ENCODE measurements at places on chromosomes 1 and 21.

GRCh38 chr1:165826565-165827267, 698 bp upstream of the UCK2 start:
- no peak for DNase-seq

- no peak for DNase-seq
Observed at GRCh38 chr1:11174261-11174942, 14.8 kb upstream of the ANGPTL7 start.

- no peak for DNase-seq
Observed at GRCh38 chr1:151294742-151295462, 12.8 kb downstream of the ZNF687 start.

- no peak for DNase-seq
Observed at GRCh38 chr1:245031041-245031440, 123.7 kb upstream of the KIF26B start.

DNA sequence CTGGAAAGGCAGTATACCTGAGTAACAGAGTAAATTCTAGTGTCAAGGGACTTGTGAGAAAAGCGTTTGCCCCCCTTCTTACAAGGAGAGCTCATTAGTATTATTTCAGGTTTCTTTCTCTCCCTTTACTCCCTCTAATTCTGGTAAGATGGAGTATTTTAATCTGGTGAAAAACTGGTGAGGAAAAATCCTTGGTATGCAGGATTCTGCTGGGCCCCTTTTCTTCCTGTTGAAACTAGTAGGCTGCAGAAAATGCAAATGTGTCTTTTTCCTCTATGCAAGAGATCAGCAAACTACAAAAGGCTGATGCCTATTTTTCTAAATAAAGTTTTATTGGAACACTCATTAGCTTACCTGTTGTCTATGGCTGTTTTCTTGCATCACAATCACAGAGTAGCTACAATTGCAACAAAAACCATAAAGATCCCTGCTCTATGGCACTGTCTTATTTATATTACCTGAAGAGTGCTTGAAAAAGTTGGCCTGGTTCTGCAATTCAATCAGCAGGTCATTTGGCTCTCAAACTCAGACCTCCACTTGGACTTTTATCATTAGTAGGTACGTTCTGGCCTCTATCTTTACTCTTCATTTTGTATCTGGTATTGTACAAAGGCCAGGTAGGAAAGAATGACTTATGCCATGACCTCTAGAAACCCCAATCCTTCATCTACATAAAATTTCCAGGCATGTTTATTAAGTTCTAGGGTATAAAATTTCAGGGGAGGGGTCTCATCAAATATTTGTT, 109.6 kb downstream of the AKT3 start:
- no peak for DNase-seq

DNA sequence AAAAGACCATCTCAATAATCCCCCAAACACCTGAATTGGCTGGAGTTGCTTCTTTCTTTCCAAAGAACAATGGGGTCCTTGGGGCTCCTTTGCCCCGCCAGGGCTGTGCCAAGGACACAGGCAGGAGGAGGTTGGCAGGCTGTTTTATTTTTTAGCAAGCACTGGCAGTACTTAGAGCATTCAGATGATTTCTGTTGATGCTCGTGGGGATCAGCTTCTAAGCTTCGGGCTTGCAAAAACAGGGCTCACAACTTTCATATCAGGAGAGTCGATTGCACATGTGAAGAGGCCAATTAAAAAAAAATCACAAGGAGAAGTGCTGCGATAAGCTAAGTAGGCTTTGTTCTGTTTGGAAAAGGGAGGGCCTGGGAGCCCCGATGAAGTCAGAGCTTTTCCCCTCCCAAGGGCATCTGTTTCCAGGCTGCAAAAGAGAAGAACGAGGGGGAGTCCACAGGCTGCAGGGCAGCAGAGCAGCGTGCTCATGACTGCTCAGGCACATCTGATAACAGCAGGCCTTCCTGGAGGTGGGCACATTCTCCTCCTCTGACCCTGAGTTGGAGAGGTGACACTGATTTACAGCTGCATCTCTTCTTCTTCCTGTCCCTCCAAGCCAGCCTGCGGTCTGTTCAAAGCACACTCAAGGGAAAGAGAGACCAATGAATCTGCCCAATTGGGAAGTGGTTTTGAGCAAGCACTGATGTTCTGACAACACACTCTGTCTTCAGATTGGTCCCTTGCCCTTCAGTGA, 27.3 kb upstream of the BCAR3 start:
- no peak for DNase-seq

- DNase-seq: no peak
Observed at GRCh38 chr1:76891931-76892622, 24.8 kb downstream of the ST6GALNAC5 start.

DNA sequence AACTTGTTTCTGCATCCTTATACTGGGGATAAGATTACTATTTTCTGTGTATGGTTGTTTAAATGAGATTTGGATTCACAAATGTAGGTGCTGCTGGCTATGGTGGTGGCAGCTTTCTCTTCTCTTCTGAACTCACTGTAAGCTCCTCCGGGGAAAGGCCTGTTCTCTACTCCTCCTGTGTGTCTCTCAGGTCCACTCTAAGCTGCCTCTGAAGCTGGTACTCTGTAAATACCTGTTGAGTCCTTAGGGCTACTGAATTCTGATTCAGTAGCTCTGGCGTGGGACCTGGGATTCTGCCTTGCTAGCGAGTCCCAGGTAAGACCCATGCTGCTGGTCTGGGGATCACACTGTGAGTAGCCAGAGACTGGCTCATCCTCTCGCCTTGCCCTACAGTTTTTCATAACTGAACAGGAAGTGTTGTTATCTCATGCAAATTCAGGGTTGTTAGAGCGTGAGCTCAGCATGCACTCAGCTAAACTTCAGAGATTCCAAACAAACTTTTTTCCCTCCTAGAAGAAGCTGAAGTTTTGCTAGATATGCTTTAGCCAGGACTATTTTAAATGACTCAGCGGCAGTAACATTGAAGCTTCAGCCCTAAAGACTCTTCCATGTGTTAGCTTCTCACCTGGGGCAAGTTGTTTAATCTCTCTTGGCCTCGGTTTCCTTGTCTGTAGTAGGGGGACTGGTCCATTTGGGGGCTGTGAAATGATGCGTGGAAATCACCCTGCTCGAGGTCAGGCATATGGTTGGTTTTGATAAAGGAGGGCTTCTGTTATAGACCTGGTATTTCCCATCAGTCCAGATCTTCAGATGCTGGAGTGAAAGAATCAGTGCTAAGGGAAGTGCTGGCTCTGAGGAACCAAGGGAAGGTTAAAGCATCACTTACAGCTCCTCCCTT, 271.5 kb upstream of the TMEM51 start:
- no peak for DNase-seq

- no peak for DNase-seq
Observed at GRCh38 chr1:68969441-68969840, 472.6 kb upstream of the DEPDC1 start.

- DNase-seq: no peak
Observed at GRCh38 chr1:232029315-232029714, 402.7 kb downstream of the DISC1 start.

DNA sequence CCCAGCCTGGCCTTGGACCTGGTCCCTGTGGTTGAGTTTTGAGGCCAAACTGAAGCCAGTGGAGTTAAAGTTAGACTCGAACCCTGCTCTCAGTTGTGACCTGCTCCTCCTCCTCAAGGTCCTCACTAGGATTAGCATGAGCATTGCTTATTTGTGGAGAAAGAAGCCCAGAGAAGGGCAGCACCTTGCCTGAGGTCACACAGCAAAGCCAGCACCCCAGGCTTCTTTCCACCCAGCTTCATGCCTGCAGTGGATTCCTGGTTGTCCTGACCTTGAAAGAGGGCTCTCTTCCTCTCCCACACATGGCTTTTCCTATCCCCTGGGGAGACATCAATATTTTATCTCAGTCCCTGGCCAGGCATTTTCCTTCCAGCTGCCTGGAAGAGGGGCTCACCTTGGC, 2.8 kb downstream of the LDLRAP1 start:
- DNase-seq: no peak

- no peak for DNase-seq
Observed at GRCh38 chr1:68093737-68094136, 43.3 kb upstream of the DIRAS3 start.

GRCh38 chr1:110465038-110465813, 14.3 kb downstream of the PROK1 start:
- DNase-seq: no peak

DNA sequence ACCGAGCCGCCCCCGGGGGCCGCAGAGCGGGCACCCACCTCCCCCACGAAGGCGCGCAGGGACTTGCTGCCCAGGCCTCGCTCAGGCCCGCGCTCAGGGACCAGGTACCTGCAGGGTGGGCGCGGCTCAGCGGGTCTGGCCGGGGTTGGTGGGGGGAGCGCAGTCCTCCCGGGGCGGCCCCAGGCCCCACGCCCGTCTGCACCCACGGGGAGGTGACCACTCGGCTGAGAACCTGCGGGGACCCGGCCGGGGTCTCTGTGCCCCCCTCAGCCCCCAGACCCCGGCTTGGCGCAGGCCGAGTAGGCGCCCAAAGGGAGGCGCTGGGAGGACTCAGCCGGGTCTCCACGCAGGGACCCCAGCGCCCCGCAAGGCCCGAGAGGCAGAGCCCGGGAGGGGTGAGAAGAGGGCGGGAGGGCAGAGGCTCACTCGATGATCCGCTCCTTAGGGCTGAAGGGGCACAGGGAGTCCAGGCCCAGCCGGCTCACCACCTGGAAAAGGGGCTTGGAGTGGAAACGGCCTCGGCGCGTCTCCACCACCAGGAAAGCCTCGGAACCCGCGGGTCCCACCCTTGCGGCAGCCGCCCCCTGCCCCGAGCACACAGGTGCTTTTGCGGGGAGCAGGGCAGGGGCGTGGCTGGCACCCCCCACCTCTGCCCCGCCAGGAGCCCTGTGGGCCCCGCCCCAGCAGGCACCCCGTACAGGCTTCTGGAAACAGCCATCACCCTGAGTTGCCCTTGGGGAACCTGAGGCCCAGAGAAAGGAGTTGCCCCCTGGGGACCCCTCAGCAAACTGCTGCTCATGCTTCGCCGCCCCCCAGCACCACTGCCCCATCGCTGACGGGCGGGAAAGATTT, 9.3 kb downstream of the FTCD start:
- DNase-seq: no peak

- DNase-seq: no peak
Observed at GRCh38 chr1:64624218-64624713, 120.6 kb upstream of the RAVER2 start.

GRCh38 chr1:216804111-216804510, 80.9 kb upstream of the ESRRG start:
- no peak for DNase-seq

- DNase-seq: no peak
Observed at GRCh38 chr1:150111670-150112069, 38.0 kb upstream of the PLEKHO1 start.

DNA sequence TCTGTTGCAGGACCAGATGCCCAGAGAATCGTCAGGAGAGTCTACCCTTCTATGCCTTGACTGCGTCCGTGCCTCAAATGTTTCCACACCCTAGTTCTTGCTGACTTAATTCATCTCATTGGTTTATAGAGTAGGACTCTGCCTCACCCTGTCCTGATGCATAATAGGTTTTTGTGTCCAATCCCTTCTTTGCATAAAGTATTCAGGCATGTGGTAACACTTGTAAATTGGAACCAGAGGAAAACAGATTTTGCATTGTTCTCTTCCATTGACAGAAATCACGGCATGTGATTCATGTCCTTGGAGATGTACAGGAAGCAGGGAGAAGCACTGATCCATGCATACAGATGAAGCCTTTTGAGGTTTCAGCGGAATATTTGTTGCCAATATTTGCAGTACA, 29.5 kb downstream of the PLPPR5 start:
- no peak for DNase-seq

GRCh38 chr1:45857101-45857700, 53.8 kb downstream of the MAST2 start:
- no peak for DNase-seq
